ENCODE measurements at places on chromosomes 3 and 15.

- DNase-seq, result no peak
These were observed 16.0 kb upstream of the WDR49 start for GRCh38 chr3:167669699-167670098.

DNA sequence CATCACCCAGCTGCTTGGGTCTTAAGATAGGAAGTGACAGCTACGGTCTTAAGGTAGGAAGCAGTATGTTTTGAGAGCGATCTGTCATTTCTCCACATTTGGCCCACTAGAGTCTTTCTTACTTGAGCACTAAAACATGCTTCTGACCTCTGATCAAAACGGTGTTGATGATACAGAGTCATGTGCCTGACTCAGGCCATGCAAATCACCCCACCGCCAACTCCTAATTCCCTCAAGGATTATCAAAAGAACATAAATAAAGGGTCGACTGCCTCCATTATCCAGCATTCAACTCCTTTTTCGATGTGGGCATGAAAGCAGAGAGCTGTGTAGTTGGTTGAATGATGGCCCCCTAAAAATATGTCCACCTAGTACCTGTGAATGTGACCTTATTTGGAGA lies 201.7 kb upstream of the PROK2 start:
- DNase-seq, result no peak

GRCh38 chr3:34183114-34183513 lies 384.7 kb downstream of the PDCD6IP start:
- no peak for DNase-seq

DNA sequence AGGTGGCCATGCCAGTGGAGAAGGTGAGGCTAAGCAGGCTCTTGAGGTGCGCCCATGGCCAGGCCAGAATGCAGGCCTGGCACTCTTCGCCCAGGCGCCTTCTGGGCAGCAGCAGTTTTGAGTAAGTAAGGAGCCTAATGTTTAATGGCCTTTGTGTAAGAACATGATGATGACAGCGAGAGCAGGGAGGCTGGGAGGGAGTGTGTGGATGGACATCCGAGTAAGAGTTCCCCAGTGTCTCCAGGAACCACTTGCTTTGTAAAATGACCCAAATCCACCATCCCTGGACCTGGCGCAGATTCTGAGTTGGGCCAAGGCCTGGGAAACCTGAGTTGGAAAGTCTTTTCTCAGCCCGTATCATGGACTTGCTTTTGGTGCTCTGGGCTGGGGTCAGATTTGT lies 24.1 kb downstream of the KLF13 start:
- no peak for DNase-seq

GRCh38 chr15:47184003-47184907 lies 533.0 kb upstream of the SEMA6D start:
- DNase-seq, result peak; percentile 15

GRCh38 chr15:34055868-34056595 lies 17.0 kb upstream of the AVEN start:
- peak; percentile 27 for DNase-seq

DNA sequence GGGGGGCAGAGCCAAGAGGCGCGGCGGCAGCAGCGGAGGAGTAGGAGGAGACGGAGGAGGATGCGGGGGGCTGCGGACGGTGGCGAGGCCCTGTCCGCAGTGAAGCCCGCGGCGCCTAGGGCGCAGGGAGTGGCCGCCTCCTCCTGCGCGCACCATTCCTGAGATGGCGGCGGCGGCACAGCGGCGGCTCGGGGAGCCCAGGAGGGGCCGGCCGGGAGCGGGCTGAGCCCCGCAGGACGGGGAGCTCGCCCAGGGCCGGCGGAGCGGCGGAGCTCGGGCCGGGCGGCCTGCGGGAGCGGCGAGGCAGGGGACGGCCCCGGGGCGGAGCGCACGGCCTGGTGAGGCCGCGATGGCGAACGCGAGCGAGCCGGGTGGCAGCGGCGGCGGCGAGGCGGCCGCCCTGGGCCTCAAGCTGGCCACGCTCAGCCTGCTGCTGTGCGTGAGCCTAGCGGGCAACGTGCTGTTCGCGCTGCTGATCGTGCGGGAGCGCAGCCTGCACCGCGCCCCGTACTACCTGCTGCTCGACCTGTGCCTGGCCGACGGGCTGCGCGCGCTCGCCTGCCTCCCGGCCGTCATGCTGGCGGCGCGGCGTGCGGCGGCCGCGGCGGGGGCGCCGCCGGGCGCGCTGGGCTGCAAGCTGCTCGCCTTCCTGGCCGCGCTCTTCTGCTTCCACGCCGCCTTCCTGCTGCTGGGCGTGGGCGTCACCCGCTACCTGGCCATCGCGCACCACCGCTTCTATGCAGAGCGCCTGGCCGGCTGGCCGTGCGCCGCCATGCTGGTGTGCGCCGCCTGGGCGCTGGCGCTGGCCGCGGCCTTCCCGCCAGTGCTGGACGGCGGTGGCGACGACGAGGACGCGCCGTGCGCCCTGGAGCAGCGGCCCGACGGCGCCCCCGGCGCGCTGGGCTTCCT lies at the start of gene GPR27:
TSS of gene GPR27 (plus strand) at position 155 of the 909 bp plus-strand sequence. CDS start at position 350, 195 bp downstream.
- peak; percentile 43 for DNase-seq

Data from fibroblast of gingiva (primary cell).